ENCODE measurements at places on chromosomes 7 and 10.

DNA sequence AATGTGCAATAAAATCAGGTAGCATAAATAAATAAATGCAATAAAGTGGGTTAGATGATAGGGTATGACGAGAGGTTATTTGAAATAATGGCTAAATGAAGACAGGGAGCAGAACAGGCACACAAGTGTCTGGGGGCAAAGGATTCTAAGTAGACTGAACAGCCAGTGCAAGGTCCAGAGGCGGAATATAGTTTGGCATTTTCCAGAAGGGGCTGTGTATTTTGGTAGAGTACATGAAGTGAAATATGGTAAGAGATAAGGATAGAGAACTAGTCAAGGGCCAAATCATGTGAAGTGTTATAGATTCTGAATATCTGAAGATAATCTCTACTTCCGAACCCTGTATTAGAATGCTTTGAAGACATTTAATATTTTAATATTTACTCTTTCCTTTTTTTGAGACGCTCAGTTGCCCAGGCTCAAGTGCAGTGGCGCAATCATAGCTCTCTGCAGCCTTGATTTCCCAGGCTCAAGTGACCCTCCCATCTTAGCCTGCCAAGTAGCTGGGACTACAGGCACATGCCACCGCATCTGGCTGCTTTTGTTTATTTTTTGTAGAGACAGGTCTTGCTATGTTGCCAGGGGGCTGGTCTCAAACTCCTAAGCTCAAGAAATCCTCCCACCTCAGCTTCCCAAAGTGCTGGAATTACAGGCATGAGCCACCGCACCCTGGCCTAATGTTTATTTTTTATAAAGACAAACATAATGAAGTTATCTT is 44.4 kb upstream of the CD36 start:
- no peak for DNase-seq

DNA sequence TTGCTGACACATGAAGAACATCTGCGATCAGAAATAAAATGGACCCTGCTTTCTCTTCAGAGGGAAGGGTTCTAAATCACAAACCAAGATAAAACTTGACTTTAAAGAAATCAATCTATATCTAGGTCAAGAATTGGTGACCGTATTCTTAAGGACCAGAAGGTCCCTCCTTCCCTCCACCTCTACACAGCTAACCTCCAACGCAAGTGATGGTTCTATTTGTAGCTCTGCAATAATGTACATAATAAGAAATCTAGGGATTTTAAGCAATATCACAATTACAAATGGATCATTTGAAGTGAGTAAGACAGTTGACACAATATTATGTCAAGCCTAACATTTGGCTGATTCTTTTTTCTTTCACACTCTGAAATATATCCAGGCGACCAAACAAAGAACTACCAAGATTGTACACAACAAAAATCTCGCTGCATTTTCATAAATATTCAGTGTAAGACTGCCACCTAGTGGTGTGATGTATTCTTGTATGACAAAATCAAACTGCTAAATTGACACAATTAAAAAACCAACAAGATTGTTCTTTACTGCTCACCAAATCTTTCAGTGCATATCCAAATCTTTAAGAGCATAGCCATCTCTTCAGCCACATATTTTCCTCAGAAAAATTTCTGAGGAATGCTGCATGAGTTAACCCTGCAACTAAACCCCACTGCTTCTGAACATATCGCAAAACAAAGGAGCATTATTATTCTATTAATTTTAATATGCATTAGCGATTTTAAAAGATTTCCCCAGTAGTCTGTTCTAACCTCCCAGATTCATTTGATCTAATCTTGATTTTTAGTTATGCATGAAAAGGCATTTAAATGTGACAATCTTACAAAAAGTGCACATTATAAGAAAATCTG is 44.5 kb downstream of the ICA1 start:
- peak; percentile 54 for DNase-seq

- DNase-seq: peak; percentile 57
Measured at GRCh38 chr7:128879939-128880746, 17.5 kb downstream of the ATP6V1F start.

DNA sequence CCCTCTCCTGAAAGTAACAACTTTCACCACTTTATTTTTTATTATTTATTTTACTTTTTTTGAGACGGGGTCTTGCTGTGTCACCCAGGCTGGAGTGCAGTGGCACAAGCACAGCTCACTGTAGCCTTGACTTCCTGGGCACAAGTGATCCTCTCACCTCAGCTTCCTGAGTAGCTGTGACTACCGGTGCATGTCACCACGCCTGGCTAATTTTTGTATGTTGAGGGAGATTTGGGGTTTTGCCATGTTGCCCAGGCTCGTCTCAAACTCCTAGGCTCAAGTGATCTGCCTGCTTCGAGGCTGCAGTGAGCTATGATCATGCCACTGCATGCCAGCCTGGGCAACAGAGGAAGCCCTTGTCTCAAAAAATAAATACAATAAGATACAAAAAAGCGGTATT is 14.9 kb upstream of the SLIT1 start:
- no peak for DNase-seq

- peak; percentile 17 for DNase-seq
Measured at GRCh38 chr7:137818036-137818435, 28.7 kb downstream of the DGKI start.

GRCh38 chr7:74430961-74431466 is 22.7 kb upstream of the GTF2IRD1 start:
- no peak for DNase-seq

DNA sequence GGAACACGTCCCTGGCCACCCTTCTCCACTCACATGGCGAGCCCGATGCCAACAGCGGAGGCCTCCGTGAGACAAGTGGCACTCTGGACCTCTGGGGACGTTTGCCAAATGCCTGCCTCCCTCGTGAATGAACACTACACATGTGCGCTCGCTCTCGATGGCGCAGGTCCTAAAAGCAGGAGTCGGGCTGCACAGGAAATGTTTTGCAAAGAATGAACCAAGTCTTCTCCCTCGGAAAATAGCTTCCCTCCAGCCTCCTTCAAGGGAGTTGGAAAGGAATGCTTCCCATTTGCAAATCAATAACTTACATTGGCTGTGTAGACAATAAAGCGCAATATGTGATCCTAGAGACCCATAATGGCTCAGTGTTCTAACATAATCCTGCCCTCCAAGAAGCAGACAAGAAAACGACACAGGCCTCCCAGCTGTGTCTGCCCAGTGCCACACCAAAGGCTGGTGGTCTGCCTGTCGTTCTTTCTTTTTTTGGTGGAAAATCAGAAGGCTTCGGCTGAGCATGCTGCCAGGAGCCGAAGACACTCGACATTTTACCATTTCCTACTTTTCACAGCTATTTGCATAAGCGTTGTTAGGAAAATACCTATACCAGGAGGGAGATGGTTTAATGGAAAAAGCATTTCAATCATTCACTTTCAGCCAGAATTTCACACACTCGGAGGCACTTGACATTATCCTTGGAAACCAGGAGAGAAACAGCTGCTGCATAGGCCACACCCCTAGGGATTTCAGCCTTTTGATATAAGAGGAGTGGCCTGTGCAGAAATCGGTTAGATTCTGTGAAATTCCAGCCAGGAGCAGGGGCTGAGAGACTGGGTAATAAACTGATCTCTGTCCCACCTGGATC is 38.4 kb downstream of the ATXN7L1 start:
- DNase-seq: no peak

GRCh38 chr10:8194050-8194449 is 139.6 kb downstream of the GATA3 start:
- DNase-seq: no peak

DNA sequence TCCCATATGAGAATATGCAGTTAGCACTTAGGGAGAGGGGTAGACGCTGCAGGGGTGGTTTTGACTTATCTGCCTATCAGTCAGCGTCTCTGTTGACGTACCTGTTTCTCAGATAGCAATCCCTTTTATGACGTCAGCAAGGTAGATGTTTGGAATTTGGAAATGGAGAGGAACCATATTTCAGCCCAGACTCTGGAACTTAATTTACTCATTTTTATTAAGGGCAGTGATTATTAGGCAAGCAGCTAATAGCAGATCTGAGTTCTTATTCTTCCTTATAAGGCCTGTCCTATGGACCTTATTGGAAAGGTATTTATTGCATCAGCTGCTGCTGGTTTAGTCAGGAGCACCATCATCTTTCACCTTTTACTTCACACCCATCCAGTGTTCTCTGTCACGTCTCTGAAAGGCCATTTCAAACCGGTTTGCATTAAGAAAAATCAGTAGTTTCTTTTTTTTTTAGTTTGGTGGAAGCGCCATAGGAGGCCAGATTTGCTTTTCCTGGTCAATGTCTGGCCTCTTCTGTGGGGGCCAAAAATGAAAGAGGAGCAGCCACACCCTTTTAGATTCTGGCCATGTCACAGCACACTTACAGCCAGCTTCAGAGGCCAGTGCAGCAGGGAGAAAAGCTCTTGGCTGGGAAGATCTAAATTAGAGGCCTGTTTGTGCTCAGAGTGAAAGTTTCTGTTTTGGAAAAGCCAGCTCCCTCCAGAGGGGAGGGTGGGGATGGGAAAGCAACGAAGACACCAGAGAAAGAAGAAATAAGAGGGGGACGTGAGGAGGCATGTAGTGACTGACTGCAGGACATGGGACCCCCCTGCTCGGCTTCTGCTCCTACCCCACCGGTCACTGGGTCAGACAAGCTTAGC is 146.3 kb downstream of the TCF7L2 start:
- no peak for DNase-seq

DNA sequence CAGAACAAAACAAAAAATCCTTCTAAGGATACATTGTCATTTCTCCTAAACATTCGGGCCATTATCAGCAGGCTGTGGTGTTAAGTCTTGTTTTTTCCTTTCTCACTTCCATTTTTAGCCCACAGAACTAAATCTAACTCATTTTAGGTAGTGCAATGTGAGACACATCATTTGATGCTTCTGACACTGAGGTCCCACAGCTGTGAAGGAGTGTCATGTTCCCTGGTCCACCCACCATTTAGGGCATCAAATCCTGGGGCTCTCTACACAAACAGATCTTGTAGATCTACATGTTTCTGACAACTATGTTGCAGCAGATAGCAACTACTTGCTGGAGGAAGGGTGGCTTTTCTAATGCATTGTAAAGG is 232.5 kb upstream of the IGFBP3 start:
- DNase-seq: no peak

GRCh38 chr10:70909326-70909935 is 21.1 kb upstream of the PCBD1 start:
- DNase-seq: no peak

GRCh38 chr7:100433592-100434296 is 2.6 kb downstream of the PPP1R35 start:
- no peak for DNase-seq

GRCh38 chr7:50335795-50336754 is 31.6 kb downstream of the IKZF1 start:
- DNase-seq: no peak

- DNase-seq: peak; percentile 73
Measured at GRCh38 chr10:46284286-46285229, 2.2 kb upstream of the ANTXRL start.

GRCh38 chr7:18320971-18321567 is 174.5 kb upstream of the HDAC9 start:
- peak; percentile 47 for DNase-seq

DNA sequence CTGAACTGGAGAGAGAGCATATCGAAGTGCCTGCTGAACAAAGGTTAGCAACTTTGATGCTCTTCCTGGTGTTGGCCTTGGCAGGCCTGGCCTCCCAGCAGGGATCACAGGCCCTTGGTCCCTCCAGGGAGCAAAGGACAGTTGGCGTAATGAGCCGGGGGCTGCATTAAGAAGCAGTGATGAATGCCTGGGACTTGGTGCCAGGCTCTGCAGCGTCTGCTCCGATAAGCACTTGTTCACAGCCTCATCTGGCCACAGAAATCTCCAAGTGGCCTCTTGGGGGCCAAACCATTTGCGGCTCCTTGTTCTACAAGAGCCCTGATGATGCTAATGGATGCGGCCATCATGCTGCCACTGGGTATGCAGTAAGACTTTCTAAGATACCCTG is 31.8 kb downstream of the CRHR2 start:
- DNase-seq: no peak

GRCh38 chr7:463817-464453 is 55.7 kb downstream of the PDGFA start:
- DNase-seq: no peak

DNA sequence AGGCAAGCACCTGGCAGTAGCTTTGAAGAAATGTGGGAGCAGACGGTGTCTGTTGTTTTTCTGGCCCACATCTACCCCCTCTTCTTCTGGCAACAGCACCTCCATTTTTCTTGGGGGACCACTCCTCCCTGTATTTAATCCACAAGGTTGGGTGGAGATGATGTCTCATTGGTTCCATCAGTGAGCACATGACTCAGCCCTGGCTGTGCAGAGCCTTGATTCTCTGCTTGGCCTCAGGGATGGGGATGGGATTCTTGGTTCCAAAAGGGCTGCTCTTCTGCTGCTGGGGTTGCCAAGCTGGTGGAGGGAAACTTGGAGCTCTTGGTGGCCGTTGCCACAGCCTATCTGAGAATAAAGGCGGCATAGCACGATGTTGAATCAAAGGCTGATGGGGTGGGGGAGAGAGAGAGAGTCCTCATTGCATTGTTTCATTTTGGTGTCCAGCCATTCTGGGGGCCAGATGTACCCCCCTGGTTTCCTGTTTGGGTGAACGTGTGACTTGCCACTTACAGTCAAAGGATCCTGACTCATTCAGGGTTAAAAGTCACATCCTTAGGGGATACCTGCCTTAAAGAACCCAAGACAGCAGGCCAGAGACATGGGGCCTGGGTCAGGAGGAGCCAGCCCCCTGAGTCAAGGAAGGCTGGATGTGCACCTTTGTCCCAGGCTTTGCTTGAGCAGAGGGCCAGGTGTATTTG is 25.9 kb downstream of the GRK5 start:
- no peak for DNase-seq

DNA sequence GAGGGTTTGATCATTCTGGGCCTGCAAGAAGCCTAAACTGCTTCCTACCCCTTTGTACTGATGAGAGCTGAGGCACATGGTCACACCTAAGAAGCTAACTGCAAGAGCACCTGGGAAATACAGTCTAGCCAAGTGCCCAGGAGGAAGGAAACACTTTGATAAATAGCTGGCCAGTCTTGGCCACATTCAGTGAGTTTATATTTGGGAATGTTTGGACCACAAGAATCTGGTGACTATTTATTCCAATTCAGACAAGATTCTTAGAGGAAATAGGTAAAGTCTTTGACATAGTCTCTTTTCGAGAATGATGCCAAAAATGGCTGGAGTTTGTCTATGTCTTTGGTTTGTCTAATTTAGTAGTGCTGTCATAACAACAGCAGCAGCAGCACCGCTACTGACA is 213.6 kb downstream of the KIF20B start:
- no peak for DNase-seq

DNA sequence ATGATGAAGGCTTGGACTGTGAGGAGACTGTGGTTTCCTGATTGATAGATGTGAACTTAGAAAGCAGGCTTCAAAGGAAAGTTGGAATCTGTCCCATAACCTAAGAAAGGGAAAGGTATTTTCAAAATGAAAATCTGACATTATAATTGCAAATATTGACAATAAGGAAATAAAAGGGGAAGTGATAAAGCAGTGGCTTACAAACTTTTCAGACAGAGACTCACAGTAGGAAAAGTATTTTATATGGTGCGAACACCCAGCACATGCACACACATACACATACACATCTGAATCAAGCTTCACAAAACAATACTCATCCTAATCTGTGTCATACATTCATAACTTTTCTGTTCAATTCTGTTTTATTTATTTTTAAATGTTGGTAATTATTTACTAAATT is 4.8 kb downstream of the PON1 start:
- DNase-seq: no peak

All from fibroblast of skin of right quadriceps (primary cell).